ENCODE measurements at places on chromosomes 13 and 19. TPM values are rescaled to one million over a fixed set of nuclear protein-coding genes. Genes with fewer than 3 reads are reported as not detected.

DNA sequence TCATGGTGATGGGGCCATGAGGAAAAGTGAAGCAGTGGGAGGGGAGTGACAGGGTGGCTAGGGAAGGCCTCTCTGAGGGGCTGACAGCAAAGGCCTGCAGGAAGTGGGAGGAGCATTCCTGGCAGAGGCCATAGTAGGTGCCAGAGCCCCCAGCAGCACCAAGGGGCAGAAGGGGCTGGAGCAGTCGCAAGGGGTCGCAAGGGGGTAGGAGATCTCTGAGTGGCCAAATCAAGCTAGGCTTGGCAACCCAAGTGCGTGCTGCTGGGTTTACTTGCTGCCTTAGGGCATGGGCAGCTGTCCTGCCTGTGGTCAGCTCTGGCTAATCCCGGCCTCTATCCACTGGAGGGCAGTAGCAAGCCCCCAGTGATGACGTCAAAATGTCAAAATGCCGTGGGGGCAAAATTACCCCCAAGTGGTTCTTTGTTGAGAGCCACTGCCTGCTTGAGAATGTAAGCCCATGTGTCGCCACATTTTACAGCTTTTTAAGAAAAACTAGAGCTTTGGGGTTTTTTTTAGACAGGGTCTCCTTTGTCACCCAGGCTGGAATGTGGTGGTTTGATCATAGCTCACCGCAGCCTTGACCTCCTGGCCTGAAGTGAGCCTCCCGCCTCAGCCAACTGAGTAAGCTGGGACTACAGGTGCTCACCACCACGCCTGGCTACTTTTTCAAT, 11.8 kb downstream of the CCDC97 start:
- peak; percentile 56 for DNase-seq

GRCh38 chr19:51550848-51551672, 19.6 kb upstream of the SIGLEC6 start:
- DNase-seq = no peak

- DNase-seq = peak; percentile 81
Observed at GRCh38 chr13:27533155-27533643, 82.8 kb upstream of the MTIF3 start.

- no peak for DNase-seq
Observed at GRCh38 chr13:97221466-97221865, 667 bp upstream of the MBNL2 start.

DNA sequence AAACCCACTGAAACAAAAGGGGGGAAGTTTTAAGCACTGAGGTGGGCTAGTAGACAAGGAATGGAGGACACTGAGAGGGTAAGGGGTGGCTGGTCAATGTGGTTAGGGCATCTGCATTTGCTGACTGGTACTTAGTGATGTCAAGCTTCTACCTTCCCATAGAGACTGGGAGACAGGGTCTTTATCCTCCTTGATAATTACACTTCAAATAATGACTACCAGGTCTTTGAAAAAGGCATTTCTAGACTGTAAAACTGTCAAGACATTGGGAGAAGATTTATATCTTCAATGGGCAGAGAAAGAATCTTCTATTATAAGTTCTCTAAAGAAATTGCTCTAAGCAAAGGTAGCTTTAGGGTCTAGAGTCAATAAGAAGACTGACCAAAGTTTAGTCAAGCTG, 1490.8 kb upstream of the PCDH20 start:
- no peak for DNase-seq

GRCh38 chr19:30160426-30160825, 211.8 kb upstream of the ZNF536 start:
- DNase-seq = no peak

GRCh38 chr13:36903925-36904595, 16.0 kb downstream of the SMAD9 start:
- no peak for DNase-seq

DNA sequence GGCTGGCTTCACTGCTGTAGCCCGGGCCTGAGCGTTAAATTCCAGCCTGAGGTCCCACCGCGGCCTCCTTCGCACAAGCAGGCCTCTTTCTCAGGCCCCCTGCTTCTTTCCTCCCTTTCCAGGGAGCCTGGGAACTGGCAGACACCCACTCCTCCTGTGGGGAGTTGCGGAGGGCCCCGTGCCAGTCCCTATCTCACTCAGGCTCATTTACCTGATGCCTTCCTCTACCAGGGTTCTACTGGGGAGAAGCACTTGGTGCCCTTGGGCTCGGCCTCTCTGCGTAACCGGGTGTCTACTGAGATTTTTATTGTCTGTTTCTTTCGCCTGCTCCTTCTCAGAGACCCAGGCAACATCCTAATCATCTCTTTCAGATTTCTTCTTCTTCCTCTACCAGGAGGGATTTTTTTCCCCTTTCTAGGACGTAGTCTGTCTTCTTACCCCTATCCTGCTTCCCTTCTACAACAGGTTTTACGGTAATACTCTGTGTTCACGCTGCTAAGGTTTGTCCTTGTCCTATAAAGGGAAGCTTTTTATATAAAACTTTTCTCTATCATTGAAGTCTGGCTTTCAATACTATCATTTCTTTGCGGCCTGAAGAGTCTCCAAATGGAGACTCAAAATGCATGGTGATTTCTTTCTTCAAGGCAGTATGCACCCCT, 135.4 kb upstream of the GPR12 start:
- DNase-seq = no peak

DNA sequence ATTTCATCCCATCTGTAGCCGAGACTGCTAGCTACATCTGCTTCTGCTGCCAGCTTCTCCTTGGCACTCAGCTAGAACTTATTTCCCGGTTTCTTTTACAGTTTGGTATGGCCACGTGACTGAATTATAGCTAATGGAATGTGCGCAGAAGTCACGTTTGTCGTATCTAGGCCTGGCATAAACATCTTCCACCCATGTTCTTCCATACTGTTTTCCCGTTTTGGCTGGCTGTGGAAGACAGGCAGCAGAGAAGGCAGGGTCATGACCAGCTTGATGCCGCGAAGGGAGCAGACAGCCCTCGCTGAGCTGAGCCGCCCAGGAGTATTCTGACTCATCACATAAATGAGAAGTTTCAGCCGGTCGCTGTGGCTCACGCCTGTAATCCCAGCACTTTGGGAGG, 186.7 kb downstream of the RFC3 start:
- peak; percentile 90 for DNase-seq

- DNase-seq = no peak
Observed at GRCh38 chr13:27854606-27855005, 62.3 kb downstream of the GSX1 start.

GRCh38 chr19:55289117-55289796, 5.5 kb downstream of the BRSK1 start:
- DNase-seq = no peak

DNA sequence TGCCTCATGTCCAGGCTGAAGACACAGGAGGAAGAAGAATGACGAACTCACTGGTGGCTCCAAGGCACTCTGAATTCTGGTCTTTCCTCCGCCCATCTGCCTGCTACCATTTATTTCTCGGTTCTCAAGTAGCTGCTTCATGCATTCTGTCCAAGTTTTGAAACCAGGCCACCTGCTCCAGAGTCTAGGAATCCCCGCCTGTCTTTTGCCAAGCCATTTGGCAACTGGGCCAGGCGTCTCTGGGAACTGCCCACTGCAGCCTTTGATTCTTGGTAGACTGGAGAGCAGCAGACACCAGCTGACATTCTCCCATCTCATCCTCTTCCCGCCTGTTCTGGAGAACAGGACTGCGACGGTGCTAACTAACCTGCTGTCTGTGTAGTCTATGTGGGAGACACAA, 10.8 kb downstream of the SLC35E1 start:
- DNase-seq = peak; percentile 91

- peak; percentile 70 for DNase-seq
Observed at GRCh38 chr13:100602493-100603111, 14.0 kb upstream of the GGACT start.

DNA sequence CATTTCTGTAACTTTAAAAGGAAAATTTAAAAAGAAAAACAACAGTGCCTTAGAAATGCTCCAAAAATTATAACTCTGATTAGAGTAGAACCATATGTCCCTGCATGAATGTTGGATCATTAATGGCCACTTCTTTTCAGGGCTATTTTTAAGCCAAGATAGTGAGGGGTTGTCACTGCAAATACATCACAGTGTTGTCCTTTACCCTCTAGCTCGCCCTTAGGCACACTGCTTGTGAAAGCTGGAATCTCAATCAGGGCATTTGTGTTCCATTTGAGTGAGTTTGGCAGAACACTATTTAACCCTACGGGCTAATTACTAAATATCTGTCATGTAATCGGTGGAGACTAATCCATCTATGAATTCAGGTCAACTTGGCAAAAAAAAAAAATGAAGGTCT, 212.2 kb downstream of the NHLRC3 start:
- no peak for DNase-seq

DNA sequence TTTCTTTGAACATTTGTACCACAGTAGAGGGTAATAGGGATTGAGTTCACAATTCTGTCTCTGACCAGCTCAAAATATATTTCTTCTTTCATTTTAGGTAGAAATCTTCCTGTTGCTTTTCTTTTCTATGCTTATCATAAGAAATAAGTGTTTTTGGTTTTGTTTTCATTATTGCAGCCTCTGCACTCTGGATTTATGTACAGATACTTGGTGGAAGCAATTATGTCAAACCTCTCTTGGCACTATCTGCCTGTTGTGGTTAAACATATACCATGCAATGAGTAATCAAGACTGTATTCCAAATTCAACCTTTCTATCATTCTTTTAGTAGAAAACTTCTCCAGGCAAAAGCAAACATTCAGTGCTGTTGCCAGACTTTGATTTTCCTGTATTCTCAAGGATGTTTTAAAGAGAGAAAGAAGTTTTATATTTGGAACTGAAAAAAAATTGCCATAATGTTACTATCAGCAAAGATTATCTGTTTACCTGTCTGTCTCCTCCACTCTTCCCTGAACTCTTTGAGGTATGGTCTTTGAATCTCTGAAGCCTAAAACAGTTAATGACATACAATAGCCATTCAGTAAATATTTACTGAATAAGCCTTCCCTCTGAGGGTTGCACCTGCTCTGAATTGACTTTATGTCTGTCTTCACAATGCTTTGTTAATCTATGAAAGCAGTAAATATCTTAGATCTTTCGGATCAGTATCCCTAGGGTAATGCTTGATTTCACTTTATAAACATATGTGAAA, 612.5 kb upstream of the PRR20A start:
- no peak for DNase-seq

GRCh38 chr13:113536461-113537110, 46.1 kb upstream of the DCUN1D2 start:
- no peak for DNase-seq

GRCh38 chr19:41175801-41176777, 16.9 kb upstream of the CYP2S1 start:
- DNase-seq = peak; percentile 58

DNA sequence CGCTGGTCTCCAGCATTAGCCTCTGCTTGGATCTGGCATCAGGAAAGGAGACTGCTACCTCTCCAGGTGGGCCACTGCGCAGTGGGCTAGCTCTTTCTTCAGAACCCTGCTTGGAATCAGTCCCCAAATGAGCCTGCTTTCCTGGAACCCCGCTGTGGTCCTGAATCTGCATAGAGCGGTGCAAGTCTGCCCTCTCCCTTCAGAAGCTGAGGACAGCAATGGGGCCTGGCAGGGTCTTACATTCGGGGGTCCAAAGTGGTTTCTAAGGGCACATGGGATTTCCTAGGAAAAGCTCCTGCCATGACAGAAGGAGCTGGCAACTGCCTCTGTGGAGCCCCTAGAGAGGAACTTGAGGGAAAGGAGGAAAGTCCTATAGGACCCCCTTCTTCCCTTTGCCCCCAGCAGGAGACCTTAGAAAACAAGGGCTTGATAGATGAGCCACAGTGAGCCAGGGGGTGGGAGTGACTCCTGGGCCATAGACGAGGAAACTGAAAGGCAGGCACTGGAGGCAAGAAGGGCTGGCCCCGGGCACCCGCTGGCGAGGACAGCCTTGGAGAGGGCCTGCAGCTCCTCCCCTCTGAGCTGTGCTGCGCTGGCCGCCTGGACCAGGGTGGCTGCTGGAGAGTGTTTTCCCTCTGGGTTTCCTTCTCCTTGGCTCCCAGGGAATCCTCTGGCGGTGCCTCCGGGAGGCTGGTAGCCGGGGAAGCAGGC, 1.4 kb upstream of the VSTM2B start:
- peak; percentile 17 for DNase-seq

- DNase-seq = peak; percentile 68
Observed at GRCh38 chr13:106532111-106532929, 3.1 kb downstream of the EFNB2 start.

- no peak for DNase-seq
Observed at GRCh38 chr13:100244431-100244830, 155.5 kb downstream of the PCCA start.

The ZNF813 gene
- 5.1 TPM for total RNA-seq

The ACER1 gene
- not detected for total RNA-seq

The ZNF829 gene
- 5.4 TPM for total RNA-seq

The NANOS3 gene
- total RNA-seq = not detected

The USE1 gene
- total RNA-seq = 21.7 TPM

The RCBTB1 gene
- total RNA-seq = 29.3 TPM

The FPR1 gene
- total RNA-seq = 1.8 TPM

The ZNF155 gene
- 11.1 TPM for total RNA-seq

The B3GNT3 gene
- 1.8 TPM for total RNA-seq

The SLC10A2 gene
- total RNA-seq = not detected
